ENCODE measurements at places on chromosomes 1 and 21.

GRCh38 chr1:85473390-85473789, 8.4 kb upstream of the DDAH1 start:
- no peak for DNase-seq

DNA sequence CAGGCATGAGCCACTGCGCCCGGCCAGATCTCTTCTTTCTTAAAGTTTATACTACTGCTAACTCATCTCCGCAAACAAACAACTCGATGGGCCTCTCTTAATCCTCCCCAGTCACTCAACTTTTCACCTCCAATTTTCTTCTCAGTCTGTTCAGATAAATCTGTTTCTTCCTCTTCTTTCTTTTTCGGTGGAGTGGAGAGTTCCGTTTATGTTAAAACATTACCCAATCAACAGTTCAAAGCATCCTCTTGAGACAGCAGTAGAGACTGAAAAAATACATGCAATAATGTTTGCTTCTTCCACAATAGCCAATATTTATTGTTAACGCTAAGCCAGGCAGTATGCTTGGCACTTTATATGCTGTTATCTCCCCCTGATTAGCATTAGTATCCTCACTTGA, 1.4 kb upstream of the ANKRD13C start:
- no peak for DNase-seq

DNA sequence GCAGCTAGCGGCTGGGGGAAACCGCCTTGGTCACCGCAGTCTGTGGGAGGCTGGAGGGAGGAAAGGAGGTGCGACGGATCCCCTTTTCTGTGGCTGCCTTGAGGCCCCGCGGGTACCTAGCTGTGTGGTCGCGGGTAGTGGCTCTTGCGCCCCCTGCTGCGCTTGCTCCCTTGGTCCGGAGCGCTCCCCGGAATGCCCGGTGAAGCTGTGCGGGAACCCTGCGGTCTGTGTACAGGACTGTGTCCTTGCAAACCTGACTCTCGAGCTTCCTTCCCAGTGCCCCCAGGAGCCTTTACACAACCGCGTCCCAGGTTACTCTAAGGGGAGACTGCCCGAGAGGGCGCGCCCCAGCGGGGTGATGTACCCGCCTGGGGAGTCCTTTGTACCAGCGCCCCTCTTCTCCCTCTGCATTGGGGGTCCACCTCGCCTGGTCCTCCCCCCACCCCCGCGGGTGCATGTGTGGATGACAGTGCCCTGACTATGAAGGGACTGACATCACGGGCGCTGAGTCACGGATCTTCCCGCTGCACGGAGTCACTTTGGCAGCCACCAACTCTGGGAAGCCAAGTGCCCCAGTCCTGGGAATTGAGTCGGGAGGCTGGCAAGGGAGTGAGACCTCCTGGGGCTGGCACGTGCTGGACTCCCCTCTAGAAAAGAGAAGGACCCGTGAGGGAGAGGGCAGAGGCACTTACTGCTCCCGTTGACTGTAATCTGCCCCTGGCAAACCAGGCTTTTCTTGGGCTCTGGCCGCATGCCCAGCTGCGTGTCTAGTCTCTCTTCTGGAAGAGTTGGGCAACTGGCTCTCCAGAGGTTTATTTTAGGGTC, 816 bp downstream of the IL6R start:
- peak; percentile 56 for DNase-seq

DNA sequence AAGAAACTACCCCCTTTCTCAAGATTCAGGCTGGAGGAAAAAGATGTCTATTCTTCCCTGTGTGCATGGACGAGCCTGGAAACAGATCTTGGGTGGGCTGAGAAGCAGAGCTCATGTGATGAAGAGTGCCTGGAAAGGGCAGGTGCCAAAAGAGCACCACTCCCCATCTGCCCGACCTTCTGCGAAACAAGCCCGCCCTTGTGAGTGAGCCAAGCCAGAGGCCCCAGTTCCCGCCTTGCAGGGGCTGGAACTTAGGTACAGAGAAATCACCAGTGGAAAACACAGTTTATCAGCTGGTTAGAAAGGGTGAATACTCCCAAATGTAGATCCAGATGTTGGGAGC, 26.7 kb upstream of the A3GALT2 start:
- DNase-seq, result no peak

GRCh38 chr1:2272686-2273400, 44.7 kb downstream of the SKI start:
- DNase-seq, result no peak

GRCh38 chr1:102838016-102838415, 270.3 kb downstream of the COL11A1 start:
- DNase-seq, result no peak

DNA sequence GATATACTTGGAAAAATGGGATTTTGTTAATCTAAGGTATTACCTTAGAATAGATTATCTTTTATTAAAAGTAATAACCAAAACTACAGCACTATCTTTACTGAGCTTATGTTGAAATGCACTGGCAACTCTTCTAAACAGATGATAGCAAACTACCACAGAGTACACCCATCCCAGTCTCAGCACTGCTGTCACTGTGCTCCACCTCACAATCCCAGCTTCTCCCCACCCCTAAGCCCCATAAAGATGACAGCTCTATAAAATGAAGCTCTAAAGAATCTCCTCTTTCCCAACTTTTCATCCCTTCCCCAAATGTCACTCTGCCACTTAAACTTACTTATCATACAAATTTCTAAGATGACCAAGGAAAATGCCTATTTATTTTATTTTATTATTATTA, 6.4 kb downstream of the DSTYK start:
- no peak for DNase-seq

- DNase-seq, result no peak
These were observed 30.2 kb downstream of the S100A6 start for GRCh38 chr1:153505576-153505975.
